ENCODE measurements at places on chromosomes 7 and 10.

- DNase-seq = no peak
These were observed 29.3 kb downstream of the ZNF777 start for GRCh38 chr7:149431486-149432120.

DNA sequence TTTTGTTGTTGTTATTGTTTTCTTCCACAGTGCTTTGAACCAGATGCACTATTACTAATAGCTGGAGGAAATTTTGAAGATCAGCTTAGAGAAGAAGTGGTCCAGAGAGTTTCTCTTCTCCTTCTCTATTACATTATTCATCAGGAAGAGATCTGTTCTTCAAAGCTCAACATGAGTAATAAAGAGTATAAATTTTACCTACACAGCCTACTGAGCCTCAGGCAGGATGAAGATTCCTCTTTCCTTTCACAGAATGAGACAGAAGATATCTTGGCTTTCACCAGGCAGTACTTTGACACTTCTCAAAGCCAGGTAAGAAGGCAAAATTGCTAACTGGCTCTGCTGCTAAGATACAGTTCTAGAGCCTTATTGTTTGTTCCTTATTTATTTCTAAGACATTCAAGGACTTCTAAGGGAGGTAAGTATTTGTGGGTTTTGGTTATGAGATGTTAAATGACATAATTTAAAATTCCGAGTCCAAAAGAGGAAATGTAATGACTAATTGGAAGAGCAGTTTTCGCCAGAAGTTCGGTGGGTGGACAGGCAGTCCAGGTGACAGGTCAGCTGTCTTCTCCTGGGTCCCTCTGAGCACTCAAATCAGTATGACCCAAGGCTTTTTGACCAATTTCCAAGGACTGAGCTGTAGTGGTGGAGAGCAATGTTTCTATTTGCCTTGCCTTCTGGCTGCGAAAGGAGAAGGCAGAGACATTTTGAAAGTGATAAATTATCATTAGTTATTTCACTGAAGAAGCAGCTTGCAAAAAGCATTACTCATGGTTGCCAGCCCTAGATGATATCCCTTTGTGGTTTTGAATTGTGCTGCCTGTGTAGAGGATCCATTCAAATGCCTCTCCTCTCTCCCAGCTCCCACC is 10.1 kb downstream of the SLC39A12 start:
- DNase-seq = no peak

GRCh38 chr7:92598310-92598981 is 8.3 kb upstream of the FAM133B start:
- no peak for DNase-seq

DNA sequence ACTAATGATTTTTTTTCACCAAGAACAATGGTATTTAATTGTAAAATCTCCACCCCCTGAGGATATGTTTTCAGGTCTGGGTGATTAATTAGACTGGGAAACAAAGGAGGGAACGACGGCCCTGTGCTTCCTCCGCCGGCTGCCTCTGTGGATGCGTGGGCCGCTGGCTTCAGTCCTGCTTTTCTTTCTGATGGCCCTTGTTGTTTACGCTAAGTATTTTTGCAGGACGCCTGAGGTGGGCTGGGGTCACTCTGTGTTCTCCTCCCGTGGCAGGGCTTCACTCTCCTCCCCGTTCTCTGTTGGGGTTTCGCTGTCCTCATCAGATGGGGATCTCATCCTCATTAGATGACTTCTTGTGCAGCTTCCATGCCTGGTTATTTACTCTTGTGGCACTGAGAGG is 5.2 kb upstream of the ACBD5 start:
- no peak for DNase-seq

- DNase-seq = peak; percentile 95
These were observed 7.8 kb upstream of the TRIM56 start for GRCh38 chr7:101077303-101078086.

DNA sequence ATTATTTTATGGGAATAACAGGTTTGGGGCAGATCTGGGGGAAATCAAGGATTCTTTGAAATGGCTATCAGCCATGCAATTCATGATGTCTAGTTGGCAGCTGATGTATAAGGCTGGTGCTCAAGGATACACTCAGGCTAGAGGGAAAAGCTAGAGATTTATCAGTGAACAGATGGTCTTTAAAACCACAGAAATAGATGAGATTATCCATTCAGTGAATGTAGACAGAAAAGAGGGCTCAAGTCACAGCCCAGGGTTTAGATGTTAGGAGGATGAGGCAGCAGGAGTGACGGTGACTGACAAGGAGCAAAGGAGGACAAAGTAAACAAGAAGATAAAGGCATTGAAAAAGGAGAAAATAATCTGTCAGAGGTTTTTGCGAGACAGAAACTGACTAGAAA is 238.7 kb downstream of the CDK14 start:
- DNase-seq = no peak

- DNase-seq = no peak
These were observed 1.7 kb downstream of the GLRX3 start for GRCh38 chr10:130137659-130138478.

DNA sequence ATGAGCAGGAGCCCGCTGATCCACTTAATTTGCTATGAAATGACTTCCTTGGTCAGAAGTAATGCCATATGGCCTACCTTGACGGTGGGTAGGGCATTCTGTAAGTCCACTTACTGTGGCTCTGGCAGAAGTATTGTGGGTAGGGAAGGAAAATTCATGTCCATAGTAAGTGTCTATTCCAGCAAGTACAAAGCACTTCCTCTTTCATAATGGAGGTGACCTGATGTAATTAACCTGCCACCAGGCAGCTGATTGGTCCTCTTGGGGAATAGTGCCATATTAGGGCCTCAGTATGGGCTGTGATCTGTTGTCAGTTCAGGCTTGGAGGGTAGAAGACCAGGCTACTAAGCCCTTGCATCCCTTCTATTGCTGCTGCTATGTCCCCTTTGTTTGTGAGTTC is 103.9 kb downstream of the SLC37A3 start:
- DNase-seq = no peak

GRCh38 chr7:36763132-36763816 is 39.0 kb upstream of the AOAH start:
- no peak for DNase-seq

GRCh38 chr7:3998060-3998459 is 684.0 kb upstream of the FOXK1 start:
- no peak for DNase-seq

GRCh38 chr7:70698219-70698832 is 433.6 kb upstream of the GALNT17 start:
- DNase-seq = peak; percentile 33

- DNase-seq = no peak
These were observed 21.6 kb downstream of the FZD1 start for GRCh38 chr7:91285696-91286355.

DNA sequence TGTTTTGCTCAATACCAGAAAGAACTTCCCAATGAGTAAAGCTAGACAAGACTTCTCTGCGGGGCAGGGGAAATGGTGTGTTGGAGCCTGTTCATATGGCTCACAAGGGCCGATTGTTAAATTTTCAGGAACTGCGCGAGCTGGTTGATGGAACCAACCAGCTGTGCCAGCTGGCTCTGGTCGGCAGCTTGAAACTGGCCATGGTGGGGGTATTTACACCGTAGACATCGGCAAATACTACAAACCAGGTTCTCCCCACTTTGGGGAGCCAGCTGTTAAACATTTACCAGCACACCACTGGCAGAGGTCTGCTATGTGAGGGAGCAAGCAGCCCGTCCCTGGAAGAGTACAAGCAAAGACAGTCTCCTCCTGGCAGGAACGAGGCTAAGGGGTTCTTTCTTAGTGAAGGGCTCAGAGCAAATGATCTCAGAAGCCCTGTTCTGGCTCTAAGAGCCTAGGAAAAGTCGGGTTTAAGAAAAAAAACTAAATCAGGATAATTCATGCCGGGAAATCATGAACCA is 8.8 kb upstream of the ZMIZ1 start:
- no peak for DNase-seq

- no peak for DNase-seq
These were observed 2.3 kb downstream of the MYPN start for GRCh38 chr10:68111584-68111983.

GRCh38 chr7:64639267-64640001 is 26.5 kb upstream of the ZNF107 start:
- DNase-seq = no peak

DNA sequence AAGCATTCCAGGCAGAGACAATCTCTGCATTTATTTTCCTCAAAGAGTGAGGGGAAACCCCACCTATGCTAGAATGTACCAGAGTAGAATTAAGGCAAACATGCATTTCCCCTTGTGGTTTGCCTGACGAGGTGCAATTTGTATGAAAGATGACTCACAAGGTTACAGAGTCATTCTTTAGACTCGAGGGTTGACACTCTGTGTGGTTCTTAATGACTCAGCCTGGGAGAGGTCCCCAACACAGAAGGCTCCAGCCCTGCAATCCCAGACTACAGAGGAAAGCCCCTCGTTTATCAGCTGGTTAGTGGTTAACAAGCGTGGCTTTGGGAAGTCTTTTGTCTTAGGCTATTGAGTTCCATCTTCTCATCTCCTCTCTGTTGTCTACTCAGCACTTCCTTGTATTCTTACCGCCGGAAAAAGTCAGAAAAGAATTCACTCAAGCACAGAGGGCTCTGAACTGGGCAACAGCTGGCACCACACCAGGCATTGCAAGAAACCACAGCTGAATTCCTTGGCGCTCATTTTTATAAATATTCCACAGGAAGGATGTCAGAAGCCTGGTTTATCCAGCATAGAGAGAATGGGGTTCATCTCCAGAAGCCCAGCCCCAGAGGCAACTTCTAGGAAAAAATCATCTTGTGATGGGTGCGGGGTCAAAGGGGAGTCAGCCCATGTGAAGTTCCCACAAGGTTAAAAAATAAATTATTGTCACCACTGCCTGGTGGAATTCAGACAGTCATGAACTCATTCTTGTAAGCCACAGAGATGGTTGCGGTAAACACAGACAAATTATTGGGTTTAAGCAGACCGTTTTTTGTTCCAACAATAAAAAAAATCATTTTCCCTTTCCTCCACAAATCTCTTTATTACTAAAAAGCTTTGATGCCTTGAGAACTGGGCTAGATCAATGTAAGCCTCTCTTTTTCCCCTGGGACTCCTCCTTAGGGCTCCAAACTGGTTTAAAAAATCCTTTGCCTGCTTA is 24.5 kb upstream of the SVIL start:
- DNase-seq = peak; percentile 84

GRCh38 chr10:104486803-104487202 is 133.2 kb downstream of the CFAP58 start:
- no peak for DNase-seq

DNA sequence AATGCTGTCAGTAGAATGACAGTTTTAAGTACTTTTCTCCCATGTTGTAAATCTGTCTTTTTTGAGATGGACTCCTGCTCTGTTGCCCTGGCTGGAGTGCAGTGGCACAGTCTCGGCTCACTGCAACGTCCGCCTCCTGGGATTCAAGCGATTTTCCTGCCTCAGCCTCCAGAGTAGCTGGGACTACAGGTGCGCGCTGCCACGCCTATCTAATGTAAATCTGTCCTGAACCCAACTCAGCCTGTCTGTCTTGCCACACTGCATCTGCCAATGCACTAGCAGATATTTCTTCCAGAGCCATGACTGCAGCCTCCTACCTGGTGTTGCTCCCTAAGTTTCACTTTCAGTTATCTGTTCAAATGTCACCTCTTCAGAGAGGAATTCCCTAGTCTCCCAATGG is 264.1 kb downstream of the PHF14 start:
- DNase-seq = no peak

GRCh38 chr10:132258423-132258822 is 49.3 kb downstream of the STK32C start:
- no peak for DNase-seq

GRCh38 chr7:98651760-98652159 is 34.7 kb downstream of the NPTX2 start:
- DNase-seq = no peak

GRCh38 chr7:128380483-128381106 is 19.1 kb upstream of the PRRT4 start:
- no peak for DNase-seq

DNA sequence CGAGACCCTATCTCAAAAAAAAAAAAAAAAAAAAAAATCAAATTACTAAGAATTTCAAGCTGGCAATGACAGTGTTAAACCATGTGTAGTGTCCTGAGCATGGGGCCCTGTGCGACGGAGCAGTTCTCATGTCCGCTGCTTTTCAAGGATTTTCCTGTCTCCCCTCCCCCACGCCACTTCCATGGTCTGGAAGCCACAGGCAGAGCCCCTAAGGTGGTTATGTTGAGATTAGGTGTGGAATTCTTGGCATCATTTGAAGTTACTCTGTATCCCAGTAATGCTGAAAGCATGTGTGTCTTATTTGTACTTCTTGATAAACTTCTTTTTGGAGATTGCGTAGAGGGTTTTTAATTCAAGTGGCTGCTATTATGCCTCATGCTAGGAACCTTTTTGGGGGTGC is 65.2 kb downstream of the PFKFB3 start:
- no peak for DNase-seq

GRCh38 chr10:124530215-124530665 is 68.6 kb downstream of the LHPP start:
- DNase-seq = peak; percentile 86

- DNase-seq = no peak
These were observed 876 bp downstream of the DNAH11 start for GRCh38 chr7:21543528-21544302.

DNA sequence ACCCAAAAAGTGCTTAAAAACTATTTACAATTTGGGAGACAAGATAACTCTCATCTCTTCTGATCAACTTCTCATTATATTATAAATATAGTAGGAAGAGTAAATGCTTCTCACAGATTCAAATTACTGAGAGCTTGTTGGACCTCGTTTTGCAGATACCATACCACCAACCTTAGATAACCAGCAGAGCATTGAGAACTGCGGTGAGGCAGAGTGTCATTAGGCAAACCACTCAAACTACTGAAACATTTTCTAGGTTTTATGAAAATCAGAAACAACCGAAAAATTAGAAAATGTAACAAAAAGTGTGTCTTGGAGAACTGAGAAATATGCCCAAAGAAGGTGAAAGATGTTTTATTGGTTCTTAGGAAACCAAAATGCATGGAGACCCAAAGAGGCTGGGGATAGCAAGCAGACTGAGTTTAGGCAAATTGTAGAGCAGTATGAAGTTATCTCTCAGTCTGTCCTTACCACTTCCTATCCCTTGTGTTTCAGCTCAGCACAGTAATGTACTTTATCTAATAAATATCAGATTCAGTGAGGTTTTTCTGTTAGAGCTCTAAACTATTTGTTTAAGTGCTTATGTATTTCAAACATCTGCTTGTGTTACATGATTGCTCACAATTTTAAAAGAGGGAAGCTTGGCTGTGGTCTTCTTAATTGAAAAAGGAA is 77.9 kb downstream of the HECTD2 start:
- DNase-seq = no peak

- DNase-seq = no peak
These were observed 56.8 kb downstream of the SDHAF3 start for GRCh38 chr7:97174303-97174702.

GRCh38 chr10:15857107-15857575 is 3.2 kb downstream of the MINDY3 start:
- no peak for DNase-seq

All from KBM-7 (cell line).